ENCODE measurements at places on chromosomes 2 and 18. TPM values are rescaled to one million over a fixed set of nuclear protein-coding genes. Genes with fewer than 3 reads are reported as not detected.

IL1R2 gene
- not detected for total RNA-seq

ELOA2 gene
- not detected for total RNA-seq

TPO gene
- not detected for total RNA-seq

GALNT14 gene
- 0.68 TPM for total RNA-seq

STARD6 gene
- total RNA-seq: not detected

GDF7 gene
- 0.10 TPM for total RNA-seq

MCFD2 gene
- 34.8 TPM for total RNA-seq

ALK gene
- total RNA-seq: not detected

GALM gene
- total RNA-seq: 12.4 TPM

SPHKAP gene
- total RNA-seq: not detected

GKN2 gene
- not detected for total RNA-seq

GYPC gene
- total RNA-seq: 92.3 TPM

FAM124B gene
- total RNA-seq: 1.9 TPM

BIN1 gene
- total RNA-seq: 131 TPM

GNLY gene
- 4,938 TPM for total RNA-seq

PLCD4 gene
- 0.54 TPM for total RNA-seq

MC5R gene
- total RNA-seq: not detected

SKOR2 gene
- total RNA-seq: not detected

MAP3K19 gene
- total RNA-seq: not detected
